ENCODE measurements at places on chromosomes 5 and 9.

GRCh38 chr5:157681048-157681447 is 9.7 kb downstream of the C5orf52 start:
- DNase-seq, result no peak

GRCh38 chr5:97877588-97877987 is 694.5 kb upstream of the RIOK2 start:
- no peak for DNase-seq

- no peak for DNase-seq
These were observed 181.9 kb downstream of the FGF18 start for GRCh38 chr5:171601266-171601881.

GRCh38 chr5:109693535-109694400 is 4.0 kb downstream of the MAN2A1 start:
- DNase-seq, result no peak

GRCh38 chr9:37715991-37716505 is 37.6 kb upstream of the TRMT10B start:
- DNase-seq, result no peak

- DNase-seq, result no peak
These were observed 37.9 kb downstream of the GLRA1 start for GRCh38 chr5:151886546-151887275.

GRCh38 chr9:107540164-107540561 is 50.6 kb upstream of the KLF4 start:
- no peak for DNase-seq
